ENCODE measurements at places on chromosomes 7 and 10.

DNA sequence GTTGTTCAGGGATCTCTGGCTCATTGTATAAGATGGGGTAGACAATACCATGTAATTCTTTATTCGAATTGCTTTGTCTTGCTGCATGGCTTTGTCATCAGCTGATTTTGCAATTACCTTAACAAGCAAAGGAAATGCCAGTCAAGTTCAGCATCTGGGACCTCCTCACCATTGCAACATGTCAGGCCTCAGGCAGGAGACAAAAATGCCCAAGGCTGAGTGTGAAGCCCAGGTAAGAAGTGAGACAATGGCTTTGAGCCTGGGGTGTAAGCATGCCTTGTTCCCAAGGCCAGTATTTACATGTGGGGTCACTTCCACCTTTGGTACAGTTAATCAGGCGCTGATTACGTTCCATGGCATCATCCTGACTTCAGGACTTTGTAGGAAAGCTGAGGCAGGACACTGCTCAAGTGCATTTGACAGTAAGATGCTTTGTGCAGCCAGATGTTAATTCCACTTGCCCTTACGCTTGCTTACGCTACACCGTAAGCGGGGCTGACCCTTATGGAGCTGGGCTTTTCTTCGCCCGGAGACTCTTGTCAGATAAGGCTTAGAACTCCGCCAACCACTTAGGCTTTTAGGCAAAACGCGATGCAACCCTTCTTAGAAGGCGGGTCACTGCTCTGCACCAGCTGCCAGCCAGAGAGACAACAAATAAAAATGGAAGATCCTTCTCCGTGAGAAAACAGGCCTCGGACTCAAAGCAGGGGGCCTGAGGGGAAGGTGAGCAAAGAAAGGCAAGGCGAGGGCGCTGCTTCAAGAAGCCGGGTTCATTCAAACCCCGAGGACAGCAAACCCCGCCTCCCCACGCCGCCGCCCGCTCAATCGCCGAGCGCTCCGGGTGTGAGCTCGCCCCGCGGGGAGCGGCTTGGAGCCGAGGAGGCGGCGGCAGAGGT is 1.3 kb upstream of the SP4 start:
- no peak for DNase-seq

GRCh38 chr10:7412237-7412927 is 1.5 kb upstream of the SFMBT2 start:
- DNase-seq, result no peak

GRCh38 chr10:625751-626711 is 63.4 kb downstream of the DIP2C start:
- DNase-seq, result no peak

- DNase-seq, result no peak
Observed at GRCh38 chr10:84542522-84543490, 214.4 kb downstream of the CCSER2 start.

DNA sequence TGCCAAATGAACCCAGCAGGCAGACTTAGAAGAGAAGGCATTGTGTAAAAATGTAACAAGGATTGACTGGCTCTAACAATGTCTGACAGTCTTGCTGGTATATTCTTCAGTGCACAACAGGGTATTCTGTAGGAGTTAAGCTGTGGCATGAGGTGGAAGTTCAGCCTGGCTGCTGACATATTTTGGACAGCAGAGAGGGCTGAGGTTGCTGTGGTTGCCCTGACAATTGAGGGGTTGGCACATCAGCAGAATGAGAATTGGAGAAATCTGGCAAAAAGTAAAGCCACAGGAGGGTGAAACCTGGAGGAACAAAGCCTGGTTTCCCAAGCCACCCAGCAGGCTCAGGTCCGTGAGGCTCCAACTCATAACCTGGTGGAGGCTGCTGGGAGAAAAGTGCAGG is 220.2 kb downstream of the JAZF1 start:
- no peak for DNase-seq

GRCh38 chr10:131663351-131663750 is 237.5 kb upstream of the PPP2R2D start:
- DNase-seq, result no peak

- DNase-seq, result no peak
Observed at GRCh38 chr7:1705856-1706255, 35.8 kb downstream of the ELFN1 start.

GRCh38 chr7:93228302-93228701 is 2.0 kb upstream of the HEPACAM2 start:
- no peak for DNase-seq

GRCh38 chr10:44198096-44198779 is 186.7 kb downstream of the CXCL12 start:
- no peak for DNase-seq

- DNase-seq, result no peak
Observed at GRCh38 chr7:155460926-155461613, 3.1 kb downstream of the EN2 start.

GRCh38 chr7:17497549-17498167 is 199.2 kb downstream of the AHR start:
- no peak for DNase-seq

DNA sequence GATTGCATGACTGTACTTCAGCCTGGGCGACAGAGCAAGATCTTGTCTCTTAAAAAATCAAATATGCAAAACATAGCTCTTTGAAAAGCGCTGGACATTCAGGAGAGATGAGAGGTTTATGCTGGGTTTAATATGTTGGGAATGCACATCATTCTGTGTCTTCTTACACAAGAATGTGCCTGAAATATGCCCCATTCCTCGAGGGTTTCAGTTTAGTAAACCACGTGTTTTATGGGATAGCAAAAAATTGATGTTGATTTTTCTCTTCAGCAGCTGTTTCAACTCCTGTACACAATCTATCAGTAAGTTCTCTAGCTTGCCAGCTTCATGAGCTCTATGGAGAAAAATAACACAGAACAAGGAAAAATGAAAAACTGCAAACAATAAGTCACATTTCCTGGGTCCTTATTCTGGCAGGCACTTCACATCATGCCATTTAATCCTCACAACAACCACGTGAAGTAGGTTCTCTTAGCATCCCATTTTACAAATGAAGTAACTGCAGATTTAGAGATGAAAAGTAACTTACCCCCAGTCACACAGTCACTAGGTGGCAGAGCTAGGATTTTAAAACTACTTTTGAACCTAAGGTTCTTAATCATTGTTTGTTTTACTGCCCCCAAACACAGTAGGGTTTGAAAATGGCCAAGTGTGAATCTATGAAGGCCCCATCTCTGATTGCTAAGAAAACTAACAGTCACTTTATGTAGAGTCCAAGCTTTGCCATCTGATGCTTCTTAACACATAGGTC is 423.6 kb downstream of the PHTF2 start:
- peak; percentile 88 for DNase-seq

- DNase-seq, result no peak
Observed at GRCh38 chr7:13910805-13911551, 78.5 kb downstream of the ETV1 start.

- peak; percentile 83 for DNase-seq
Observed at GRCh38 chr7:85508642-85509410, 322.0 kb upstream of the SEMA3D start.

- no peak for DNase-seq
Observed at GRCh38 chr10:26448292-26448691, 10.2 kb downstream of the APBB1IP start.

DNA sequence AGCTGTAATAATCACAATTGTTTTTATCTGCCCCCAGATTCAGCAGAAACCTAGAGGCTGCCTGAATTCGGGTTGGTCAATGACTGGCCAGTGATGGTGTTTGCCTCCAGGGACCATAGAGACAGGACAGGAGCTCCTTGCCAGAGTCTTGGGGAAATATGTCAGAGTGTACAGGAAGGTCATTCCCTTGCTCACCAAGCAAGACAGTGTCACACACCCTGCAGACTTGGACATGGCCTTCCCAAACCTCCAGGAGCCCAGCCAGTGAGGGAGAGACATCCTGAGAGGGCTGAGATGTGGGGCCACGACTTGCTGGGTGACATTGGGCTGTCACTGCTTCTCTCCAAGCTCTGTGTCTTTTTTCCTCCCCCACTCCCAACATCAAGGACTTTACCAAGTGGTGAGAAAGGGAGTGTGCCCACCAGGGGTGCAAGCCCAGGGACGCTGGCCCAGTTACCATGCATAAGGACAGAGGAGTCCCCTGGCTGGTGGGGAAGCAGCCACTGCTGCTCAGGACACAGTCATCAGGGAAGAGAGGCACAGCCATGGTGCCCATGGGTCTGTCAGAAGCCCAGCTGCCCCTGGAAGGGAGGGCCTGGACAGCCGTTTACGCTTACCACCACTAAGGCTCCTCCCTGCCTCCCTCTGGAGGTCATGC is 25.3 kb upstream of the C10orf53 start:
- DNase-seq, result no peak

DNA sequence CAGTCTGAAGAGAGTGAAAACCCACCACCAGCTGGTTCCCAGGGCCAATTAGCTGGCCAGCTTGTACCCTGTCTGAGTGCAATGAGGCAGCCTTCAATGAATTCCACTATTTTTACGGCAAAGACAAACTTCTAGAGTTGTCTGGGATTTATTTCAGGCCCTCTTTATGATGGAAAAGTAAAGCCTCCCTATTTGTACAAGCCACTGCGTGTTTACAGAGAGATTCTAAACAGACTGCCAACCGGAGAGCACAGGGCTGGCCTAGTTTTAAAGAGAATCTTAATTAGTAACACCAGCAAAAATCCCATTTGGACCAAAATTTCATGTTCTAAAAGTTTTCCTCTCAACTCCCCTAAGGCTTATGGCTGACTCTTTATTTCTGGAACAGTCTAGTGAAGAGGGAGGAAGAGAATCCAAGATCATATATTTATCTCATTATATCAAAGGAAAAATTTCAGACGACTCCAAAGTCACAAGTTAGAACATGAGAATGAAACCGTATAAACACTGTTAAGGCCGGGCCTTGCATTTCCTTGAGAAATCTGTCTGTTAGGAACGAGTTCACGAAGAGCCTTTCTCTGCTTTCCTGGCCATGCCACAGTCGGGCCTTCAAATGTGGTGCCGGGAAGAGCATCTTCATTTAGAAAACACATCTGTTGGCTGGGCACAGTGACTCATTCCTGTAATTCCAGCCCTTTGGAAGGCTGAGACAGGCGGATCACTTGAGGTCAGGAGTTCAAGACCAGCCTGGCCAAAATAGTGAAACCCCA is 724.6 kb upstream of the NRP1 start:
- DNase-seq, result no peak

- no peak for DNase-seq
Observed at GRCh38 chr10:114507449-114507848, 103.1 kb upstream of the AFAP1L2 start.

- DNase-seq, result no peak
Observed at GRCh38 chr7:1618475-1618874, 48.6 kb upstream of the PSMG3 start.

DNA sequence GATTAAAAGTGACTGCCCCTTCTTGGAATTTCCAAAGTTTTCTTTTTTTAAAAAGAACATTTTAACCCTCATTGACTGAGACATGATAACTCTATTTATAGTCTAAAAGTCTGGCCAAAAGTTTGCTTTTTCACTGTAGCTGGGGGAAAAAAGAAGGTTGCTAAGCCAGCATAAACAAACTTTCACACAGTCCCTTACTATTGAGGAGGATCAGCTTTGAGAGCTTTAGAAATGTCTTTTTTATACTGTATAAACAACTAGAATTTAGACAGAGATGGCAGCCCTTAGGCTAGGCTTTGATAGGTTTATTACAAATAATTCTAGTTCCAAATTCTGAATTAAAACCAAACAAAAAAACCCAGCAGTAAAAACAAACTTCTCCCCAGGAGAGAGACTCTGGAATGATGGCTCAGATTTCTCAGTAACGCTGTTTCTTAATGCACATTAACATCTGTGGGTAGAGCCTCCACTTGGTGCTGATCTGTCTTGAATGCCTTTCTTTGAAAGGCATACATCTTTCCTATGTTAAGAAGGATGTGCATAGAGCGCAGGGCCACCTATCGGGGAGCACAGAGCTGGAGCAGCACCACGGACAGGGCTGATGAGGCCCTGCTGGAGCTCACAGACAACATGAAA is 100.9 kb upstream of the PDLIM1 start:
- DNase-seq, result no peak

GRCh38 chr10:33099748-33100147 is 141.7 kb upstream of the ITGB1 start:
- DNase-seq, result peak; percentile 86

- DNase-seq, result peak; percentile 96
Observed at GRCh38 chr7:18541181-18541870, 45.8 kb downstream of the HDAC9 start.

DNA sequence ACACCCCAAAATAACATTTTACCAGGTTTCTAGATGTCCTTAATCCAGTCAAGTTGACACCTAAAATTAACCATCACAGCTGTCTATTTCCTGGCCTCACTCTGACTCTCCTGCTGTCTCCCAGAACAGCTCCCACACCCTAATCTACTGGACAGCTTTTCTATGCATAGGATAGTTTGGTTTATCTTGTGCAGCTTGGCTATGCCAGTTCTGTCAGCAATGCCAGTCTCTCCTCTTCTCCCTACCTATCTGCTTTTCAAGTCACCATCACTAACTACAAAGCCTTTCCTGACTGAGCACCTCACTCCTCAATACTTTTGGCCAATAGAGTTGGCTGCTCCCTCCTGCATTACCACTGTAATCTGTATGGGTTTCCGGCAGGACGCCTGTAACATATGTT is 5.0 kb downstream of the NCOA4 start:
- DNase-seq, result no peak

GRCh38 chr7:151248346-151249033 is at the start of gene SMARCD3:
SMARCD3 (minus strand) TSS chr7:151248694; CDS start chr7:151248562, 132 bp downstream.
- no peak for DNase-seq

DNA sequence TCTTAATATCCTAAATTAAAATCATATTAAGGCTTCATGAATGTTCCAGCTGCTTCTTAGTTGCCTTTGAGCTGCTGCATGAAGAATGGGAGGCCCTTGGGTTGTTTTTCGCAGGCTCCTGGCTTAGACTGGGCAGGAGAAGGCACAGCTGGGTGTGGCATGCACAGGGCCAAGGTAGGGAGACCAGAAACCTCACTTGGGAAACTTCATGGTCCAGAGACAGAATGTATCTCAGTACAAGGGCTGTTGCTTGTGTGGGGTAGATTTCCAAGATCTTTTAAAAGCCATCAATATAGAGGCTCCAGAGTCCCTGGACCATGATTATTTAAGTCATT is 49.9 kb downstream of the BUB3 start:
- DNase-seq, result no peak

DNA sequence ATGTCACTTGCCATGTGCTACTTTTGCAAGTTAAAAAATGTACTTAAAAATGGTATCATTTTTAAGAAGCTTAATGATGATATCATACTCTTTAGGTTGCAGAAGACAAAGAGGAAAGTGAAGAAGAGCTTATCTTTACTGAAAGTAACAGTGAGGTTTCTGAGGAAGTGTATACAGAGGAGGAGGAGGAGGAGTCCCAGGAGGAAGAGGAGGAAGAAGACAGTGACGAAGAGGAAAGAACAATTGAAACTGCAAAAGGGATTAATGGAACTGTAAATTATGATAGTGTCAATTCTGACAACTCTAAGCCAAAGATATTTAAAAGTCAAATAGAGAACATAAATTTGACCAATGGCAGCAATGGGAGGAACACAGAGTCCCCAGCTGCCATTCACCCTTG is 6.1 kb downstream of the LMOD2 start:
- DNase-seq, result no peak

Data from GM04503 (cell line).